ENCODE measurements at places on chromosomes 3 and 15.

DNA sequence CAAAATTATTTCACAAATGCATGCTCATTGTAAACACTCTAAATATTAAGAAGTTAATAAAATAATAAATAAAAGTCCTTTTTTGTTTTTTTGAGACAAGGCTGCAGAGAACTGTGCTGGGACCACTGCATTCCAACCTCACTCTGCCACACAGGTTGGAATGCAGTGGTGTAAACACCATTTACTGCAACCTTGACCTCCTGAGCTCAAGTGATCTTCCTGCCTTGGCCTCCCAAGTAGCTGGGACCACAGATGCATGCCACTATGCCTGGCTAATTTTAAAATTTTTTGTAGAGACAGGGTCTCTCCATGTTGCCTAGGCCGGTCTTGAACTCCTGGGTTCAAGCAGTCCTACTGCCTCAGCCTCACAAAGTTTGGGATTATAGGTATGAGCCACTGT lies 578.4 kb downstream of the ZIC1 start:
- no peak for DNase-seq
- H3K4me3 ChIP-seq, result no peak overlapping the region
- H3K27ac ChIP-seq, result no peak overlapping the region
- H3K36me3 ChIP-seq, result no peaks in the 10 kb centered on the region
- H3K27me3 ChIP-seq, result no peaks in the 10 kb centered on the region

GRCh38 chr15:101525087-101525669 lies 35.7 kb upstream of the PCSK6 start:
- peaks cover 17% of the 10 kb centered on the region for H3K4me1 ChIP-seq
- H3K27ac ChIP-seq, result no peak overlapping the region
- H3K36me3 ChIP-seq, result no peaks in the 10 kb centered on the region
- DNase-seq, result no peak

DNA sequence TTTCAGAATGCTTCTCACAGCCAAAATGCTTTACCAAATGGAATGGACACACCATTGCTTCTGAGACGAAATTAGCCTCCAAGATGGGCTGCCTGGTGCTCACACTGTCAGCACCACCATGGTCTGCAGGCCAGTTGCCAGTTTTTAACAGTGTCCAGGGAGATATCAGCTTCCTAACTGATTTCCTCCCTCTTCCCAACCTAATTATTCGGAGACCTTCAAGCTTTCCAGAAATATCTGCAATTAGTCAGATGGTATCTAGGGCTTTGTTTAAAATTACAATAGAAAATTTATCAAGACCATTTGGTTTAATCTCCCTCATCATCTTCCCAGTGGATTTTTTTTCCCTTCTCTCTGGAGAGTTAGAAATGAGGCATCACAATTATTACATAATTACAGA lies 287.5 kb downstream of the ZPLD1 start:
- no peak overlapping the region for H3K4me3 ChIP-seq
- no peak overlapping the region for H3K27ac ChIP-seq
- H3K4me1 ChIP-seq, result no peaks in the 10 kb centered on the region
- peaks cover 3% of the 10 kb centered on the region for H3K27me3 ChIP-seq
- no peaks in the 10 kb centered on the region for H3K36me3 ChIP-seq

GRCh38 chr3:40398346-40398745 lies 11.4 kb downstream of the ENTPD3 start:
- H3K27me3 ChIP-seq, result no peaks in the 10 kb centered on the region
- no peak for DNase-seq
- H3K36me3 ChIP-seq, result no peaks in the 10 kb centered on the region
- H3K4me1 ChIP-seq, result peaks cover 11% of the 10 kb centered on the region

- no peak overlapping the region for H3K4me3 ChIP-seq
- no peak overlapping the region for H3K27ac ChIP-seq
- H3K36me3 ChIP-seq, result no peaks in the 10 kb centered on the region
- DNase-seq, result no peak
- H3K4me1 ChIP-seq, result peaks cover 7% of the 10 kb centered on the region
Measured at GRCh38 chr3:72204452-72204851, 419.5 kb upstream of the PROK2 start.

GRCh38 chr3:182508919-182509711 lies 284.2 kb upstream of the ATP11B start:
- H3K4me1 ChIP-seq, result peaks cover 9% of the 10 kb centered on the region
- no peak overlapping the region for H3K4me3 ChIP-seq
- no peak for DNase-seq
- H3K36me3 ChIP-seq, result no peaks in the 10 kb centered on the region
- H3K27me3 ChIP-seq, result no peaks in the 10 kb centered on the region

DNA sequence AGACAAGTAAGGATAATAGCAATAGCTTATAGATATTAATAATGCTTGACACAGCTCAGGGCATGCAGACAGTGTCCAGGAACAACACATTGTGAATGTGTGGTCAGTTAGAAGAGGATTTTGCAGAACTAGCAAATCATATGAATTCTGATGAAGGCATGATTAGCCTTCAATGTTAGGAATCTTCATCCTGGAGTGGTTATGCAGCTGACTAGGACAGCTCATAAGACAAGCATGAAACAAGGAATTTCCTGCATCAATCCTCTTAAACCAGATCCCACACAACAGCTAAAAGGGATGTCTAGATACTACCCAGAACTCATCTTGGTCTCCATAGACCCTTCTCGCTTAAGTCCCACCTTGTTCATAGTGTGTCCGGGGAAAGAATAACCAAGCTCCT lies 499.0 kb upstream of the ATP11B start:
- H3K27ac ChIP-seq, result no peak overlapping the region
- no peaks in the 10 kb centered on the region for H3K4me1 ChIP-seq
- H3K27me3 ChIP-seq, result no peaks in the 10 kb centered on the region
- H3K36me3 ChIP-seq, result no peaks in the 10 kb centered on the region

DNA sequence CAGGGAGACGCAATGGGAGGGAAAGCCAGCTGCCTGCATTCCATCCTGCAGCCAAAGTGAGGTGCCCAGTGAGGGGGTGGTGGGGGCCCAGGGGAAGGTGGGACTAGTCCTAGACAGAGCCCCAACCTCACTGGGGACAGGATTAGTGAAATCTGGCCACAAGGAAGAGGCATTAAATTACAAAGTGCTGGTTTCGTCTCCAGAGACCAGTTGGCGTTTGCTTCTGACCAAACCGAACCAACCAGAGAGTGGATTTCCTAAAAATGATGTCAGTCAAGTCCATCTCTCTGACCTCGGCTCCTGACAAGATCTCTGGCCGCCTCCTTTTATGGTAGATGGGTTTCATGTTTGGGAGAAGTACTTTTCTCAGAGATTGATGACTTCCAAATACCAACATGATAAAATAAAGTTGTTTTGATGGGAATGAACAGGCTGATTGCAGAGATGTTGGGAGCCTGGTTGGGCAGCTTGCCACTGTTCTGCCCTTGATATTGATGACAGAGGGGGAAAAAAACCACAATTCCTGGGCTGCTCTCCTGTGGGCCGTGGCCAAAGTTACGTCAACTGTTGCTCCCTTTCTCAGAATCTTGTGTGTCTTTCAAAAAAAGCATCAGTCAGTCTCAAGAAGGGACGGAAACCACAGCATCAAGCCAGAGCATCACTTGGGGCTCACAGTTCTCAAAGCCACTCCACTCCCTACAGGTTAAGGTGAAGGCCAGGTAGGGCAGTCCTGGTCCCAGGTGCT lies 24.6 kb downstream of the ITGA11 start:
- no peaks in the 10 kb centered on the region for H3K27me3 ChIP-seq
- H3K36me3 ChIP-seq, result no peaks in the 10 kb centered on the region
- no peak overlapping the region for H3K27ac ChIP-seq
- no peaks in the 10 kb centered on the region for H3K4me1 ChIP-seq
- DNase-seq, result peak; percentile 10

DNA sequence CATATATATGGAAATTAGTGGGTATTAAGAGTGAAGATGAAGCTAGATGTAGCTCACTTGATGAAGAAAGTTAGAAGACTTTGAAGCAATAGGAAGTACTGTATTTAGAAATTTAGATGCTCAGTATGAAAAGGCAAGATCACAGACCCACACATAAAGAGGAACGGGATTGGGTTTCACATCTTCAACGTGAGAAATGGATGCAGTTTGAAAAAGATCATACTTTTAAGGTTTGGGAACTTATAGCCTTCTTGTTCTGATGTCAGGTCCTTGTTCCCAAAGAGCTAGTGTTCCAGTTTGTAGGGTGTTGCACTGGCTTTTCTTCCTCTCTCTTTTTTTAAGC lies 16.7 kb downstream of the AP3S2 start:
- no peak overlapping the region for H3K4me3 ChIP-seq
- H3K36me3 ChIP-seq, result no peaks in the 10 kb centered on the region
- no peak for DNase-seq

DNA sequence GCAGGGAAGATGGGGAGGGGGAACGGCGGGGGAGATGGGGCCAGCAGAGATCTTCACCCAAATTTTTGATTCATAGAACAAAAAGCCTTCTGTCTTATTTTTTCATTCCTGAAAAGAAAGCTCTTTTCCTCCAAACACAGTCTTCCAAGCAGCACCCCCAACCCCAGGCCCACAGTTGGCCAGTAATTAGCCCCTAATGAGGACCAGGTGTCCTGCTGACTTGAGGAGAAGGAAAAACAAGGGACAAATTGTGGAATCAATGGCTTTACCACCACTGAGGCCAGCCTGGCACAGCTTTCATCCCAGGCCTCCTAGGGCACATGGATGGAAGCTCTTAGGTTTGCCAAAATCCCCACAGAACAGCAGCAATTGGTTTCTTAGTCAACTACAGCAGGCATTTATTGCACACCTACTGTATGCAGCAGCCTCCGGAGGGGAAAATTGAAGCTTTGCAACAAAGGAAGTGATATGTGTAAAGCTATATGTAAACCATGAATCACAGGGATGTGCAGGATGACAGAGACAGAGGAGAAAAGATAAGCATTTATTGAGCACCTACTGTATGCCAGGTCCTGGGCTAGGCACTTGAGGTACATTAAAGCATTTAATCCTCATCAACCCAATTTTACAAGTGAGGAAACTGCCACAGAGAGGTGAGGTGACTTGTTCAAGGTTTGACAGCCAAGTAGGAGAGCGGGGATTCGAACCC lies 199.5 kb downstream of the TBC1D2B start:
- DNase-seq, result no peak
- no peaks in the 10 kb centered on the region for H3K27me3 ChIP-seq
- no peak overlapping the region for H3K4me3 ChIP-seq
- peaks cover 9% of the 10 kb centered on the region for H3K4me1 ChIP-seq

DNA sequence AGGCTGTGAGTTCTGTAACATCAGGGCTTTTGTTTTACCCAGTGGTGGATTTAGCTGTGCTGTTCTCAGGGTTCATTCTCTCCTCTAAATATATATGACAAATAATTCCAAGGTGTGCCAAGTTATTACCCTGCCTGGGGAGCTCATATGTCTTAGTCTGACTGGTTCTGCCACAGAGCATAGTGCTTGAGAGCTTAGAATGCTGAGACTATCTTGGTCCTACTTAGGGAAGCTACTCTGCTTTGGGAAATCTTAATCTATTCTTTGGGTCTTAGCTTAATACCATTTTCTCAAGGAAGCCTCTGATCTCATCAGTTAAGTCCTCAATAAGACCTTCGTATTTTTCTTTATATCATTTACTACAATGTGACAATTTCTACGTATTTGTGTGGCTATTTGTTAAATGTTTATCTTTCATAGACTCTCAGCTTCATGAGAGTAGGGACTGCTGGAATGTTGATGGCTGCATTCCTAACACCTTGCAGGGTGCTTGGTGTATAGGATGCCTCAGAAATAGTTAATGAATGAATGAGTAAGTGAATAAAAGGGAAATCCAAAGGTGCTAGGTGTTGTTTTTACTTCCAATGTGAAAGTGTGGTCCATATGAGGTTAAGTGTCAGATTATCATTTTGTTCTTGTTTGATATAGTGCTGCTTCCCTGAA lies 1.8 kb downstream of the OTOL1 start:
- H3K4me3 ChIP-seq, result no peak overlapping the region
- no peak for DNase-seq
- no peaks in the 10 kb centered on the region for H3K36me3 ChIP-seq

DNA sequence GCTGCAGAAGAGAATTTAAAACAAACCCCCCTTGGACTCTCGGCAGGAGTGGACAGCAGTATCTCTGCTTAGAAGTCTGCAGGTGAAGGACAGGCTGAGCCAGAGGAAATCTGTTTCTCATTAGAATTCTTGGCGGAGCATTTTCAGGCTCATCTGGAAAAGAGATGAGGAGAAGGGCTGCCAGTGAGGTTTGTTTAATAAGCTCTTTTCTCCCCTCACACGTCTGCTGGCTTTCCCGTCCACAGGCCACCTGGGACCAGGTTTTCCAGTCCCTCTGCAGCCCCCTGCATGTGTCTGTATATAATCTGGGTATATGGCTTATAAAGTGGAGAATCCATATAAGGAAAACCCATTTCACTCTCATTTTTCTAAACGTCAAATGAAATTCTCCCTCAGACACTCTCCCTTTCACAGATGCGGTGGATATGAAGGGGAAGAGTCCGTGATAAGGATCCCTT lies 155.4 kb upstream of the TPM1 start:
- peak overlapping the region; percentile 27 for H3K27ac ChIP-seq
- H3K27me3 ChIP-seq, result no peaks in the 10 kb centered on the region
- H3K4me1 ChIP-seq, result peaks cover 45% of the 10 kb centered on the region
- H3K4me3 ChIP-seq, result peak overlapping the region; percentile 81
- H3K36me3 ChIP-seq, result no peaks in the 10 kb centered on the region

GRCh38 chr3:98440283-98440682 lies 22.7 kb upstream of the OR5K1 start:
- no peak overlapping the region for H3K4me3 ChIP-seq
- no peaks in the 10 kb centered on the region for H3K27me3 ChIP-seq
- DNase-seq, result no peak

GRCh38 chr3:168073842-168074605 lies 21.7 kb downstream of the GOLIM4 start:
- H3K27me3 ChIP-seq, result no peaks in the 10 kb centered on the region
- DNase-seq, result no peak
- peaks cover 32% of the 10 kb centered on the region for H3K4me1 ChIP-seq
- H3K4me3 ChIP-seq, result no peak overlapping the region
- peaks cover 15% of the 10 kb centered on the region for H3K36me3 ChIP-seq
- H3K27ac ChIP-seq, result no peak overlapping the region

- H3K27me3 ChIP-seq, result peaks cover 3% of the 10 kb centered on the region
- peaks cover 17% of the 10 kb centered on the region for H3K4me1 ChIP-seq
- H3K36me3 ChIP-seq, result no peaks in the 10 kb centered on the region
- DNase-seq, result no peak
- H3K27ac ChIP-seq, result peak overlapping the region; percentile 43
Measured at GRCh38 chr3:170622369-170623159, 36.7 kb upstream of the SLC7A14 start.

DNA sequence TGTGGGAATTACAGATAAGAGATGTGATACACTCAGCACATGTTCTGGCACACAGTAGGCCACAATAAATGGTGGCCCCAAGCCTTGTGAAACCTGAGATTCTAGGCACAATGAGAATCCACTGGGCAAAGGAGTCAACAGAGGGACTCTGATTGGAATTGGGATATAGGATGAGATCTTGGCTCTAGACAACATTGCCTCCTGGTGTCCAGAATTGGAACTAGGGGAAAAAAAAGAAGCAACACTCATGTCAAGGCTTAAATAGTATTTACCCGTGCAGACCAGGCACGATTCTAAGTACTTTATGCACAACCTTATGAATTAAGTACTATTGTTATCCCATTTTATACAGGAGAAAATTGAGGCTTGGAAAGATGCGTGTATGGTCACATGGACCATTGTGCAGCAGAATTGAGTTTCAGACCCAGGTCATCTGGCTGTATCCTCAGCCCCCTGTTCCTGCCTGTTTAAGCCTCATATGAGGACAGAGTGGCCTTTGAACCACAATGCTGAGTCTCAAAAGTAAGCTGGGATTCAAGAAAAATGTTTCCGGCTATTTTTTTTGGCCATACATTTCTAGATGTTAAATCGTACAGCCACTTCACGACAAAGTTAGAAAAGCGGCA lies 124.8 kb downstream of the SV2B start:
- no peak overlapping the region for H3K4me3 ChIP-seq
- no peak overlapping the region for H3K27ac ChIP-seq
- no peak for DNase-seq

All from type B pancreatic cell (in vitro differentiated cells).